Hair follicular keratinocyte (primary cell): ENCODE measurements at places on chromosomes 16 and 17. TPM values are rescaled to one million over a fixed set of nuclear protein-coding genes. Genes with fewer than 3 reads are reported as not detected.

CD300H gene
- total RNA-seq: not detected in 2 replicates

NOXO1 gene
- total RNA-seq: 1.2 and 2.1 TPM in 2 replicates

TEX14 gene
- not detected in 2 replicates for total RNA-seq

APOBR gene
- 0.04 TPM in 1 of 2 replicates, not detected in the other for total RNA-seq
